T-helper 22 cell (primary cell): ENCODE measurements at places on chromosomes 6 and 20.

GRCh38 chr6:67748521-67748920 is 886.6 kb upstream of the ADGRB3 start:
- DNase-seq = no peak

DNA sequence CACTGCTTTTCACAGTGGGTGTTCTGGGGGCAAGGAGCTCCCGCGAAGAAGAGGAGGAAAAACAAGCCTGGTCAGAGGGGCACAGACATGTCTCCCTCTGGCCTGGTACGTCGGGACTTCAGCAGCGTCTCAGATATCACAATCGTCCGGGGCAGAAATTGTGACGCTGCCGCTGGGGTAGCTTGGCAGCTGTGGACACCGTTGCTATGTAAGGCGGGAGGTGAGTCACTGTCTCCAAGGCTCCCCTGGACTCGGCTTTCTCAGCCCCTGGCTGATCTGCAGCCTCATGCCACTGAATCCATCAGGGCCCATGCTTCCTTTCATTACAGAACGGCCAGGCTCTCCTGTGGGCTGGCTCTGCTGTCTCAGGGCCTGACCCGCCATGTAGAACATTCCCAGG is 98.7 kb downstream of the SULF2 start:
- no peak for DNase-seq

DNA sequence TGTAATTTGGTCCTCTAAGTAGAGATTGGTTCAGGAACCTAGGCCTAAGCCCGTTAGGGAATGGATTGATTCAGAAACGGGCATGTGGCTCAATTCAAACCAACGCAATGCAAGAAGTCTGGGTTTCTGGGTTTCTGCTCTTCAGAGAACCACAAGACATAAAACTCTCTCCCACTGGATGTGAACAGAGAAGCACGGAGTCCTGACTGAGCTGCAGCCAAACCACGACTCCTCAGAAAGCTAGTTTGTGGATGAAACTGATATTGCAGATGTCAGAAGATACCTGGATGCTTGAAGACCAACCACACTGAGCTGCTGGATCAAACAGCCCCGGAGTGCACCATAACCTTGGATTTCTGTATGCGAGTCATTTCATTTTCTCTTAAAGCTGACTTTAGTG is 50.0 kb downstream of the SOD2 start:
- no peak for DNase-seq

DNA sequence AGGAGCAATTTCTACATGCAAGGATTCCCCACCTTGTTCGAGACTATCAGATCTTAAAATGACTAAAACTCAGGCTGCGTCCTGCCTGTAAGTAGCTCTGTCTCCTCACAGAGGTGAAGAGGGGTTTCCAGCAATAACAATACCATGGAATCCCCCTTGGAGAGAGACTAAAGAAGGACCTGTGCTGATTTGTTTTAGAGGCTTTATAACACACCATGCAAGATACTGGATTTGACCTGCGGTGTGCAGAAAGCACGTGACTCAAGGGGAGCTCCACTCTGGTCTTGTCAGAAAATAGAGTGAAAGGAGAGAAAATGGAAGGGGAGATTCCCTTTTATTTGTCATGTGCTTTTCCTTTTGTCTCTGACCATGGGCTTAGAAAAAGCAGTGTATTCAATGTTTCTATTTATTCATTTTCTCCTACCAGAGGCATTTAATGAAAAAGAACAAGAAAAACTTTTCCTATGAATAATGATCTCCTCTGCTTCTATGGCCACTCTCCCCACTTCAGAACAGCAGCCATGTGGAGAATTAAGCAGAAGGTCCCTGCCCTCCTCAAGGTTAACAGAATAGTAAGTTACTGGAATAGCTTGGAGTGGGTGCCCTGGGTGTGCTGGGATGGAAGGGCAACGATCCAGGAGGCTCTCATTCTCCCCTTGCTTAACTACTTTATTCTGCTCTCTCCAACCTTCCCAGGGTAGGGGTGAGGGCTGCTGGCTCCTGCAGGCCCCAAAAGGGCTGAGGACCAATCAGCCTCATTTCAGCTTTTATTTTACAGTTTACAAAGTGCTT is 19.2 kb upstream of the MRPS10 start:
- no peak for DNase-seq

GRCh38 chr20:34983089-34983820 is 27.6 kb downstream of the MYH7B start:
- DNase-seq = no peak

- DNase-seq = no peak
These were observed 134.3 kb downstream of the MAN1A1 start for GRCh38 chr6:119215309-119215708.

GRCh38 chr6:57303931-57304681 is 13.3 kb upstream of the PRIM2 start:
- no peak for DNase-seq
